ENCODE measurements at places on chromosomes 5 and 9.

DNA sequence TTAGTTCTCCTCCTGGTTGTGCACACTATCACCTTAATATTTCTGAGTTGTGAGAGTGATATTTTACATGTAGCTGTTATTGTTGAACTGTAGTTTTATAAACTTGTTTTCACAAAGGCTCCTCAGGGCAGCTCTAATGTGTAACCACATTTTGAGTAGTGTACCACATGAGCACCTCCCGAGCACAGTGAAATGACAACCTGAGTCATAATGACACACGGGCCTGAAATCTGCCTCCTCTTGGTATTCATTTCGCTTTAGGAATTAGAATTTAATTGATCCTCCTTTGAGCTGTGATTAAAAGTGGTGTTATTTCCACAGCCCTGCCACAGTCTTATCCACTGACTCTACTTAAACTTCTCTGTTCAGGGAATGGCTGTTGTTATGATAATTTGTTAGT, 7.9 kb downstream of the MTRR start:
- no peak for DNase-seq

GRCh38 chr9:88143957-88144625, 5.8 kb upstream of the SPATA31C2 start:
- DNase-seq = no peak

DNA sequence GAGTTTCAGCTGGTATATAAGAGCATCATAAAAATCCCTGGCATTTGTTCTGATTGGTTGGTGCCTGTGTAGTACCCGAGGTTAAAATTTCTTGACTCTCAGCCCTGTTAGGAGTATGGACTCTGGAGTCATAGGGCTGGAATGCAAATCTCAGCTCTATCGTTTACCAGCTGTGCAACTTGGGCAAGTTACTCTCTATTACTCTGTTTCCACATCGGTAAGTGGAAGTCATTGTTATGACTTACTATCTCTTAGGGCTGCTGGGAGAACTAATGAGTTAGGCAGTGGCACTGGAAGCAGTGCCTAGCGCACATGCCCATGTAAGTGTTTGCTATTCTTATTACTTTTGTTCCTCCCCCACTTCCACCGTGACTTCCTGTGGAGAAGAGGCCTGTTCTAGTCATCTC, 141.6 kb downstream of the BOD1 start:
- no peak for DNase-seq

DNA sequence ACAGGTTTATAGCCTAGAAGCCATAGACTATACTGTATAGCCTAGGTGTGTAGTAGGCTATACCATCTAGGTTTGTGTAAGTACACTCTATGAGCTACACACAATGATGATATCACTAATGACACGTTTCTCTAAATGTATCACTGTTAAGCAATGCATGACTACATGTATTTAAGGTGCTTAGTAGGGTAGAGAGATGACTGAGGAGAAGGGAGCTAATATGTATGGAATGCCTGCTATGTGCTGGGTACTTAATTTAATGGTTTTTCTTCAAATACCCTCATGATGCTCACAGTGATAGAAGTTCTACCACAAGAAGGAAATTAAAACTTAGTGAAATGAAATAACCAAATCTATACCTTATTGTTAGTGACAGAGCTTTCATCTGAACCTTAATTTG, 1785.5 kb downstream of the EFNA5 start:
- no peak for DNase-seq

- no peak for DNase-seq
Observed at GRCh38 chr5:133234273-133234672, 182.5 kb downstream of the HSPA4 start.

- DNase-seq = no peak
Observed at GRCh38 chr9:83396813-83397212, 141.4 kb downstream of the FRMD3 start.

DNA sequence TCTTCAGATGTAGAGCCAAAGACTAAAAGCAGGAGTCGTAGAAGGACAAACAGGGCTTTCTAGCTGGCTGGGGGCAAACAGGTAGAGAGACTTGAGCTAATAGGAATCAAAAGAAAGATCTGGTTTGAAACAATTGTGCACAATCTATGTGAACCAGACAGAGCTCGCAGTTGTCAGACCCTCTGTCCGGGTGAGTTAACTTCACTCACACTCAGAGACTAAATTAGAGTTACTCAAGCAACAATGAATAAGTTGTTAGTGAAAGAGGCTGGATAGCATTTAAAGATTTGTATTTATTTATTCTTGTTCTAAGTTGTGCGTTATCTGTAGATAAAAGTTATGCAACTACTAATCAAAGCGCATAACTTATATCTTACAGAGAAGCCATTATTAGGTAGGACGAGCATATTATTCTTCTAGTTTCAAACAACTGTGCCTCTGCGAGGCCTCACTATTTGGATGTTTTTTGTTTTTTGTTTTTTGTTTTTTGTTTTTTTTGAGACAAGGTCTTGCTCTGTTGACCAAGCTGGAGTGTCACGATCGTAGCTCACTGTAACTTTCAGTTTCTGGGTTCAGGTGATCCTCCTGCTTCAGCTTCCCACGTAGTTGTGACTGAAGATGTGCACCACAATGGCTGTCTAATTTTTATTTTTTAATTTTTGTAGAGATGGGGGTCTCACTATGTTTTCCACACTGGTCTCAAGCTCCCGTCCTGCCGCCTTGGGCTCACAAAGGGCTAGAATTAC, 13.2 kb upstream of the LNPEP start:
- DNase-seq = no peak

DNA sequence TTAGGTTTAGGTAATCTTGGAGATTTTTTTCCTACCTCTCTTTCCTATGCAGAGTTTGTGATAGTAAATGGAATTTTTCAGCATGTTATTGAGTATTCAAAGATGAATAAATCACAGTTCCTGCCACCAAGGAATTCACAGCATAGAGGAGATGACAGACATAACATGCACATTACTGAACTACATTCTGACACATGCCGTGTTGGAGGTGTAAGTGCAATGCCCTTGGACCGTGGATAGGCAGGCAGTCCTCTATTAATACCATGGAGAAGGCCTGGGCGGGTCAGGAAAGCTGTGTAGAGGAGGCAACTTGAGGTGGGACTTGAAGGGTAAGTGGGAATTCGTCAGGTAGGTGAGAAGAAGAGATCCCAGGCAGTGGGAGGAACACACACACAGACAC, 43.9 kb downstream of the MCCC2 start:
- DNase-seq = no peak

DNA sequence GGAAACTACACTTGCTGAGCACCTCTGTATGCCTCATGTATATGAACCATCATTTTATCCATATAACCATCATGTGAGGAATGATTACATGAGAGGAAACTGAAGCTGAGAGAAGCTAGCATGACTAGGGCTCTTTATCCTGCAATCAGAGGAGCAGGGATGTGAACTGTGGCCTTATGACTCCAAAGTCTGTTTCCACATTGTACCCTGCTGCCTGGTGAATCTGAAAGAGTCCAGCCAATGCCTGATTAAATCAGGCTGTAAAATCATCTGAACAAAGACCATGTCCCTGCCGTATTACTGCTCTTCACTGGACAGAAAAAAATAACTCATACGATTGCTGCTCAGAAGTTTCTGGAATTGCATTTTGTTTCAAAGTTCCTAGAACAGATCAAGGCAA, 67.0 kb downstream of the LPAR1 start:
- DNase-seq = no peak

GRCh38 chr9:124652615-124653393, 118.3 kb downstream of the NR6A1 start:
- no peak for DNase-seq

- DNase-seq = no peak
Observed at GRCh38 chr5:167833456-167833855, 458.0 kb upstream of the WWC1 start.

- no peak for DNase-seq
Observed at GRCh38 chr5:102200861-102201260, 95.2 kb downstream of the SLCO4C1 start.

DNA sequence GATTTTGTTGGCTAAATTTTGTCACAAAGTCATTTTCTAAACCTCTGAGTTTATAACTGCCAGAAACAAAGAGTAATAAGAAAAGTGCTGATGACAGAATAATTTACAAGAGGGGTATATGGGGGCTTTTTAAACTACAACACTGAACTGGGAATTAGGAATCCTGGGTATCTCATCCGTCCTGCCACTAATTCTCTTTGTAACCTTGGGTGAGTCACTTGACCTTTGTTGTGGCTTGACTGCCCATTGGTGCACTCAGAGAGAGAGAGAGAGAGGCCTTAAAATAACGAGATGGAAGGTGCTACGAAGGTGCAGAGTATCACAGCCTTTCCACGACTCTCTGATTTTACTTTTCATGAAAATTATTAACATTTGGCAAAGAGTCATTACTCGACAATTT, 130.3 kb upstream of the CNTLN start:
- DNase-seq = no peak

DNA sequence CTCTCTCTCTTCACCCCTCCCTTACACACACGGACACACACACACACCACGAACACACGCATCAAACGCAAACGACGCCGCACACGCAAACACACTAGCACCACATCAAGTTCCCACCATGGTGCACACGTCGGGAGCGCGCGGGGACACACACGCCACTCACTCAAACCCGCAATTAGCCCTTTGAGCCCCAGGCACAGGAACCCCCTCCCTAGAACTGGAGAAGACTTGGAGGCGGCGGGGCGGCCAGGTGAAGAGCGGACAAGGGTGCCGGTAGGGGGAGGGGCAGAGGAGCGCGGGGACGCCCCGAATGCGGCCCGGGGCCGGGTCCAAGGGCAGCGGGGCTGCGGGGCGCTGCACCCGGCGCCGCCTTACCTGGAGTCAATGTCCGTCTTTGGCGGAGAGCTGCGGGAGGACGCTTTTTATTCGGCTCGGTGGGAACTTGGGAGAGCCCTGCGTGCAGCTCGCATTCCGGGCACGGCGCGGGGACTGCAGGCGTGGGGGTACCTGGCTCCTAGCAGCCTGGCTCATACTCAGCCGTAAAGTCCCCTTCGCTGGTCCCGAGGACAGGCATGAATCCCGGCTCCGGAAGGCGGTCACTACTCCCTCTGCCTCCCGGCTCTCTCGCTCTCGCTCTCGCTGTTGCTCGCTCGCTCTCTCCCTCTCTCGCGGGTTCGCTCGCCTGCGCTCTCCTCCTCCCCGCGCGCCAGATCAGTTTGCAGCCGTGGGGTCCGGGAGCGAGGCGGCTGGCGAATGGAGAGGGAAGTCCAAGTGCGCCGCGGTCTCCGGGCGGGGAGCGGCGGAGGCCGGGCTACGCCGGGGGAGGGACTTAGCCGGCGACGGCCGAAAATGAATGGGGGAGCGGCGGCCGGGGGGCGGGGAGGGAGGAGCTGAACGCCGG, at the start of gene BRINP1:
TSS of gene BRINP1 (minus strand) at position 755 of the 901 bp plus-strand sequence. CDS start 56,080 bp downstream, outside the sequence.
- DNase-seq = no peak

GRCh38 chr5:1044117-1044516, 35.5 kb downstream of the NKD2 start:
- no peak for DNase-seq

- no peak for DNase-seq
Observed at GRCh38 chr9:33408087-33408486, 5.7 kb upstream of the AQP7 start.

DNA sequence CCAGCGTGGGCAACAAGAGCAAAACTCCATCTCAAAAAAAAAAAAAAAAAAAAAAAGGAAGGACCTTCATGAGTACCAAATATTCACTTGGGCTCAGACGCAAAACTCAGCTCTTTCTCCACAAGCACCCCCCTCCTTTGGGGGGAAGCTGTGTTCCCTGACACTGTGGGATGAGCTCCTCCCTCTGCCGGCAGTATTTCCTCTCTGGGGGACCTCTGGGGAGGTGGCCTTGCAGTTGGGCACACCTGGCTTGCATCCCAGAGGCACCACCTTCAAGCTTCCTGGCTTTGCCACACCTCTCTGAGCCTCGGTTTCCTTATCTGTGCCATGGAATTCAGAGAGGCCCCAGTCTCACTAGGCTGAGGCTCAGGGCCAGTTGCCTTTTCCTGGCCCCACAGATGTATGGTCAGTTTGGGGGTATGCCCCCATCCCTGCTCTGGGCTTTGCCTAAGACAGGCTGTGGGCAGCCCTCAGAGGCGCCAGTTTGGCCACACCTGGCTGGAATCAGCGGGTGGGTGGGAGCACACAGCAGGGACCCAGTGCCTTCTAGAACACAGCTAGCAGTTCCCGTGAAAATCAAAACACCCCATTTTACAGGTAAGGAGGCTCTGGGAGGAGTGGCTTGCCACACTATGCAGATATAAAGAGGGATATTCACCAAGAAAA, 157.5 kb upstream of the IER5L start:
- no peak for DNase-seq

DNA sequence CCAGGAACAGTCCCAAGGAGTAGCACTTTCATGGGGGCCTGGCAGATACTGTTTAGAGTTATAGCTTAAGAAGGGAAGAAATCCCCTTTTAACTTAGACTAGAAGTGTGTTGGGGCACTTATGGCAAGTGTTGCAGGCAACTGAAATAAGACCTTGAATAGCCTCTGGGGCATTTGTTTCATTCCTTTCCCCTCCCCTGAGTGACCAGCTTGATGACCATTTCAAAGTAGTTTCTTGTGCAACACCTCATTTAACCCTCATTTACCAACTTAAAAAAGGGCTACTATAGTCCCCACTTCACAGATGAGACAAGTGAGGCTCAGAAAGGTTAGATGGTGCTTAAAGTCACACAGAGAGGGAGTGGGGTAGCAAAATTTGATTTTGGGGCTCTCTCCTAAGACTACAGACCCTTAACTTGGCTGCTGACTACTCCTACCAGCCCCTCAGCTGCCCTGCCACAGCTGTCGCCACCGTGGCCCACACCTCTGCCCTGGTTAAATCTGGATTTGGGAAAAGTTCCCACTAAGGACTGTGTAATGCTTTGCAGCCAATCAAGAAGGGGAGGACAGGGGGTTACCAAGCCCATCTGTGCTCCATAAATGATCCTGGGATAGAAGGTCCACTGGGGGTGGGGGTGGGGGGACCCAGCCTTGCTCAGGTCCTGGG, 5.5 kb downstream of the PDLIM4 start:
- DNase-seq = no peak

GRCh38 chr9:87674565-87675299, 51.2 kb upstream of the CTSL start:
- DNase-seq = no peak

DNA sequence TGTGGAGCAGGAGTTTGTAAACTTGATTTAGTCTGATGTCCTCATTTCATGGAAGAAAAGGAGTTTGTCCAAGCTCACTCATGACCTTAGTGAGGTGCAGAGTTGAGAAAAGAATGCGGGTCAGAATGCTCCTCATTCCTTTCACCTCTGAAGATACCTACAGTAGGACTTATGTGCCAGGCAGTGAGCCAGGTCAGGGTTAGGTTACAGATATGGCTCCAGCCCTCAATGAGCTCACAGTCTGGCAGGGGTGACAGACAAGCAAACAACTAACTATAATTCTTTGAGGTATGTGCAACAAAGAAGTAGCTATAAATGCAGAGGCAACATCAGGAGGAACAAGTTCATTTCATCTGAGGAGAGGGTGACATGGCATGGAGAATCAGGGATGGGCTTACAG, 102.5 kb downstream of the SPATA31D1 start:
- no peak for DNase-seq

DNA sequence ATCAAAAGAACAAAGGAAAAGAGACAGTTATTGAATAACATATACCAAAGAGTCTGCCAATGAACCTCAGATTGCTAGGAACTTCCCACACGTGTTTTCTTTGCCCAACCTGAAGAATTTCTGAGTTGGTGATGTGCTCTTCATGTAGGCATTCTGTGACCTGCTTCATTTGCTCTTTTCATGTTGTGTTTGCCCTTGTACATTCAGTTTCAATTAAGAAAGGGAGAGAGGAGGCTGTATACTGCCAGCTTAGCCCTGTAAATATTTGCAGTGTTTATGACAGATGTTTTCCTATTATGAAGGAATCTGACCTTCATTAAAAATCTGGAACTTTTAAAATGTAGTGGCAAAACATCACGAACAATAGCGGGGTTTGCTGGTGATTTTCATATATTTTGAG, 168.5 kb downstream of the GAS1 start:
- DNase-seq = no peak

- DNase-seq = no peak
Observed at GRCh38 chr5:72006361-72006760, 100.9 kb upstream of the MAP1B start.
